Bone marrow (tissue), 2 donors: ENCODE measurements at places on chromosomes 4 and X.
A peak's percentile ranks its signal among the peaks of the same experiment; 100 is the strongest.

DNA sequence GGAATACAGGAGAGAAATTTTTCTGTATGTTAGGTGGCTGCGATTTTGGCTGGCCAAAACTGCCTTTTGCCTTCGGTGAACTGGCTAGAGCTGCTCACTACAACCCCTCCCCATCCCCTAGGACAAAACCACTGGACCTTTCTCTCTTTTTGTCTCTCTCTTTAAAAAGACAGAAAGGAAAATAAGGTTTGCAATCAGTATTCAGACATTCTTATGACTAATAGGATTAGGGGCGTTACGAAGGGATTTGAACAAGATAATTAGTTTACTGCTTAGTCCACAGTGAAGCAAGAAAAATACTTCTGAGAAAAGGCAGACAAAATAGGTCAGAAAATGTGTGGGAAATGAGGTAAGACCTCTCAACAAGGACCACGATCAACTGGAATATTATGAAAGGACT, 180.4 kb downstream of the SLIT2 start:
- no peak for DNase-seq

- DNase-seq, result no peak
Observed at GRCh38 chr4:184849185-184849584, 23.4 kb upstream of the ACSL1 start.

GRCh38 chrX:66654411-66654810, 15.5 kb upstream of the EDA2R start:
- no peak for DNase-seq

- DNase-seq, result no peak
Observed at GRCh38 chrX:8741981-8742380, 10.0 kb upstream of the ANOS1 start.

DNA sequence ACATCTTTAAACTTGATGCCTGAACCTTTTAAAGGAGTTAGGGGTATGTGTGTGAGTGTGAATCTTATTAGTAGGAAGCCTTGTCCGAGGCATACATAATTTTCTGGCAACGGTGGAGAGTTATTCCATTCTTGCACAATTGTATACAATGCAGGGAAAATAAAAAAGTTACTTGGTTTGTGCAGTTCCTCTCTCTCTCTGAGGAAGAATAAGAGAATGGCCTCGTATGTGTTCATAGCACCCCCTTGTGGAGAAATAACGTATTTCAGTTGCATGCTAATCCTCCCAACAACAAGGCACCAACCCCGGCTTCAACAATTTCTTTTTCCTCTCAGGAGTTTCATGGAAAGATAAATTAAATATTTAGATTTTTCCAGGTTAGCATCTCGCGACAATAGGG, 33.7 kb upstream of the FGF13 start:
- DNase-seq, result peak; percentile 10

GRCh38 chr4:116480546-116480945, 604.8 kb downstream of the TRAM1L1 start:
- DNase-seq, result no peak

DNA sequence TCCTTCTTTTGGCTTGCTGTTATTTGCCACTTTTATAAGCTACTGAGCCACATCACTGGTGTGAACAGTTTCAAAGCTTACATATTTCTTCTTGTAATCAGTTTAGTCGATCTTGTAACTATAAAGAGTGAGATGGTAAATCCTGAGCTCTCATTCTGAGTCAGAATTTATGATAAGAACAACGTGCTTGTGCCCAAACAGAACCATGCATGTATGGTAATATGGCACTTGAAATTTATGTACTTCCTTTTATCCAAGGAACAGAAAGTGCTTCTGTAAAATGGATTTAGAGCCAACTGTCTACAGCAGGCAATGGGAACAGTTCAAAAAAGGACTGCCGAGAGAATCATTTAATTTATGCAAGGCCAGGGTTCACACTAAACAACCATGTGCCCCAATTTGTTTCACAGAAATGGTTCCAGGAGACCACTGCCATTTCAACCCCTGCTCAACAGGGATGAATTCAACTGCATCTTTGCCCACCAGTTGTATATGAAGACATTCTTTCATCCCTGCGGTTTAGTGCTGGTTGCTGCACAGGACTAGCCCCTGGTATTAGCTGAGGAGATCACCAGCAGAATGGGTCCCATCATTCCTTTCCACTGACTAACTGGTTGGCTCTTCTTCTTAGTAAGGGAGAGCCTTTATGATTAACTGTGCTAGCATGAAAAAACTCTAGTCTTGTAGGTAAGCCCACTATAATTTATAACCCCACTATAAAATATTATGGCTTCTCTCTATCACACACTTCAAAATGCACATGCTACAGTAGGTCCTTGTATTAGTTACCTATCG, 162.9 kb upstream of the PGRMC2 start:
- no peak for DNase-seq

DNA sequence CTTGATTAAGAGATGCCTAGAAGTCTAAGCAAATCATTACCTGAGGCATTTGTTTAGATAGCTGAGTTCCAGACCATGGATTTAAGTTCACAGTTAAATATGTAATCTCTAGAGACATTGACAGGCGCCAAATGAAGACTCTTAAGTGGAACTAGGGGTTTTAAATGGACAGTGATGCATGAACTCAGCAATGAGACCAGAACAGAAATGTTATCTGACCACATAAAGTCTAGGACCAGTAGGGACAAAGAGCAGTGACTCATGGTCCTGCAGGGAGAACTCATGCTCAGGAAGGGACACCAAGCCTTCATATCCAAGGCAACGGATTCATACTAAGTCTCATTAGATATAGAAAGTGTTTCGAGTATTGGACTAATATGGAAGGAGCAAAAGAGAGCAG, 152.3 kb downstream of the PPARGC1A start:
- no peak for DNase-seq

GRCh38 chr4:2364654-2365053, 53.8 kb downstream of the ZFYVE28 start:
- no peak for DNase-seq

- DNase-seq, result no peak
Observed at GRCh38 chrX:568311-568710, 62.3 kb upstream of the SHOX start.

DNA sequence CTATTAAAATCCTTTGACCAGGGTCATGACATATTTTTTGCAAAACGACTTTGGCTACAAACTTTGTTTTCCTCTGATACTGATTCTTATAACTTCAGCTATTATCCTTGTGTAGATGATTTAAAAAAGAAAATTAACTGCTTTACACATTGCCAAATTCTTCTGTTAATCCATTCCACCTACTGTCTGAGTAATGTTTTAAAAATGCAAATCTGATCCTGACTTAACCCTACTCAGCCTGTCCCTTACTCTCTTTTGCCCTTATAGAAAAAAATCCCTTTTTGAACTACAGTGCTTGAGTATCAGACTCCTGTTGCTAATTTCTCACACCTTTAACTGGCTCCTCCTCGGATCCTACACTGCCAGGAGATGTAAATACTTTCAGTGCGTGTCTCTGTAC, 723.1 kb downstream of the ADGRL3 start:
- no peak for DNase-seq

DNA sequence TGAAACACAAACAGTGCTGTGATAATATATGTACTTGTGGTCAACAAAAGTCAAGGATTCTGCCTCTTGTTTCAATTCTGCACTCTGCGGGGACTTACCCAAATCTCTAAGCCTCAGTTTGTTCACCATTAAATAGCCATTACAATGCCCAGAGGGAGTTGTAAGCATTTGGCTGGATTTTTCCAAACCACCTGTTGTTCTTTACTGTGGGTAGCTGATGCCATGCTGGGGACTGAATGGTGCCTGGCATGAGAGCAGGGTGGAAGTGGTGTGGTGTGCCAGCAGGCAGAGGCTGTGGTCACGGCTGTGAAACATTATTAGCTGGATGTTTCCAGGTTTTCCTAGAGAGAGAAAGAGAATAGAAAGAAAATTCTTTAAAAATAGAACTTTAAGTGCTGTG, 60.7 kb upstream of the PAK3 start:
- DNase-seq, result no peak

DNA sequence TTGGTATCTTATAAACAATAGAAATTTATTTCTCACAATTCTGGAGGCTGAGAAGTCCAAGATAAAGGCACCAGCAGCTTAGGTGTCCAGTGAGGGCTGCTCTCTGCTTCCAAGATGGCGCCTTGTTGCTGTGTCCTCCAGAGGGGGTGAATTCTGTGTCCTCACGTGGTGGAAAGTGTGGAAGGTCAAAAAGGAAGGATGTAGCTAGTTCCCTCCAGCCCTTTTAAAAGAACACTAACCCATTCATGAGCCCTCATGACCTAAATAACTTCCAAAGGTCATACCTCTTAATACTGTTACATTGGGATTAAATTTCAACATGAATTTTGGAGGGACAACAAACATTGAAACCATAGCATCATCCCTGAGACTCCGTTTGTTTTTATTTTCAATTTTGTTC, 48.8 kb downstream of the ZNF81 start:
- DNase-seq, result no peak

DNA sequence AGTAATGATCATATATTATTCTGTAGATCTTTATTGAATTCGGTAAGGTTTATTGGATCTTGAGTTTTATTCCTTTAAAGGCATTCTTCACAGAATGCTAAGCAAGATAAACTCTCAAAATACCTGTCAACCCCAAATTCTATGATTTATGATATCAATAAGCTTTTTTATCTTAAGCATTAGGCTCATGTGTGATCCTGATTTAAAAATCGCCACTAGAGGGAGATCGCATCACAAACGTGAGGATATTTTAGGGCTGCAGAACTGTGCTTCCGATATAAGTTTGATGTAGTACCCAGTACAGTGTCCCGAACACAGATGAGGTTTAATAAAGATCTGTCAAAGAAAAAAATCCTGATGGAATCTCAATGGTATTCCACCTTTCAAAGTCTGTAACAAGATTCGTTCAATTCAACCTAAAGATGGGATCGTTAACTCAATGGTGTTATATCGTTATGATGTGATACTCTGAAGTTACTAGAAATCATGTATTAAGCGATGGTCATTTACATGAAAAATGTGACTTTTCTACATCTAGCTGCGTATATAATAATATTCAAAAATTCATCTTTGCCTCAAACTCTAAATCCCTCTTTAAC, 169.0 kb downstream of the CORIN start:
- no peak for DNase-seq

GRCh38 chrX:48901069-48901468, 3.3 kb downstream of the PQBP1 start:
- no peak for DNase-seq

DNA sequence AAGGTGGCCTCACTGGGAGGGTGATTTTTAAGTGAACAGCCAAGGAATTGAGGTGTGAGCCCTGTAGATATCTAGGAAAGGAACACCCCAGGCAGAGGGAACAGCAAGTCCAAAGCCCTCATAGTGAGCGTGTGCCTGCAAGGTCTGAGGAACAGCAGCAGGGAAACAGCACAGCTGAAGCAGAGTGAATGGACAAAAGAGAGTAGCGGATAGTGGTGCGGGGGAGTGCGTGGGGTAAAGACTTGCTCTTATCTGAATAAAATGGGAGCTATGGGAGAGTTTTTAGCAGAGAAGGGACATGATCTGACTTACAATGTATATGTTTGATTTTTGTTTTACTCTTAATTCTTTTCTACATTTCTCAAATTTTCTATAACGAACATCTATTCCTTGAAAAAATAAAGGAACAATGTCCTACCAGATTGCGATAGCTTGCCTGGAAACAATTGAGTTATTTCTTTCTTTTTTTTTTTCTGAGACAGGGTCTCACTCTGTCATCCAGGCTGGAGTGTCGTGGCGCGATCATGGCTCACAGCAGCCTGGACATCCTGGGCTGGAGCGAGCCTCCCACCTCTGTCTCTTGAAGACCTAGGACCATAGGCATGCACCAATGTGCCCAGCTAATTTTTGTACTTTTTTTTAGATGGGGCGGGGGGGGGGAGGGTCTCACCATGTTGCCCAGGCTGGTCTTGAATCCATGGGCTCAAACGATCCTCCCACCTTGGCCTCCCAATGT, 19.5 kb upstream of the HADH start:
- no peak for DNase-seq

GRCh38 chr4:64889906-64890610, 480.8 kb upstream of the TECRL start:
- DNase-seq, result no peak

DNA sequence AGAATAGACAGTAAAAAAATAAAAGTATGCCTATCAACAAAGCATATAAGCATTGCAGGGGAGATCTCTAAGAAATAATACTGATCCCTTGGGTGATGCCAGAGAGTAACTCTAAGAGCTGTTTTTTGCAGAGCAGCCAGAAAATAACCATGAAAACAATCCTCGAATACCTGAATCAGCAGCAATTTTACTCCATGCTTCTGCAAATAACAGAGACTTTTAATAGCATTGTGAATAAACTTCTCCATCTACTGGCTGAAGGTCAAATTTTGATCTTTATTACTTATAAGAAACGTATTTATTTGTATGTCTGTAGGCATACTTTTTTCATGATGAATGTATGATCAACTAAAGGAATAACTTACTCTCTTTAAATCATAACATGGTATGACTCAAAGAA, 334.5 kb downstream of the GALNTL6 start:
- no peak for DNase-seq

GRCh38 chr4:140781596-140781995, 25.4 kb upstream of the TBC1D9 start:
- no peak for DNase-seq

- no peak for DNase-seq
Observed at GRCh38 chrX:14777525-14777924, 95.3 kb downstream of the FANCB start.

- no peak for DNase-seq
Observed at GRCh38 chr4:103207673-103208072, 9.5 kb upstream of the CENPE start.

- no peak for DNase-seq
Observed at GRCh38 chr4:66182636-66183035, 512.3 kb upstream of the EPHA5 start.

DNA sequence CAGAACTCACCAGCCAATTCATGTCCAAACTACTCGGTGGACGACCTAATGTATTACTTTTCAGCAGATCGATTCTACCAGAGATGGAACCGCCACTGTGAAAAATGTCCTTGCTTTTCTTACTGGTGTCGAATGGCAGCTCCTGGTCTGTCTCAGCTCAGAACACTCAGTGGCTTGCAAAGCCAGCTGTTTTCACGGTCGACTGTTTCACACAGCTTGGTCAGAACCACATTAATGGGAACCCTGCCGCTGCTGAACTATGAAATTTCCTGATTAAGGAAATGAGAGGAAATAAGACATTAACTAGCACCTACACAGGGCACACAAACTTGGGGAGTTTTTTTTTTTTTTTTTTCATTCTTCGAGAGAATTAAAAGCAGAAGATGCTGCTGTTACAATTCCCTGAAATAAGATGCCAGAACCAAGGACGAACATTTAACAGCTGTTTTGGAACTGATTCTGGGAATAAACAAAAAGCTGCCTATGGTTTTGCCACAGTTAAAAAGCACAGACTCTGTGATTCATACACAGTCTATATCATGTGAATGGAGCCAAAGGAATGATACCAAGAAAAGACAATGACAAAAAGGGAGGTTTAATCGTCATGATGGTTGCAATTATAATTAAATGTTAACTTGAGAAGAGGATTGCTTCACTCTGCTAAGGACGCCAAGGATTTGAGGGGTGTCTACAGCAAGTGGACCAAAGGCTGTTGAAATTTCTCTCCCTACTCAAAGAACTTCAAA, 31.3 kb downstream of the SUPT20HL2 start:
- DNase-seq, result no peak

GRCh38 chr4:118586357-118586790, 98.8 kb upstream of the METTL14 start:
- no peak for DNase-seq

GRCh38 chr4:158827543-158827981, 58.7 kb downstream of the FNIP2 start:
- DNase-seq, result no peak
